Lung (tissue), 17 donors: ENCODE measurements at places on chromosomes 3 and 15. TPM values are rescaled to one million over a fixed set of nuclear protein-coding genes. Genes with fewer than 3 reads are reported as not detected.

Gene CHRNA7
- 0.30 TPM for polyA plus RNA-seq

Gene NDN
- 31.1 TPM for polyA plus RNA-seq

Gene BUB1B
- 1.1 TPM for polyA plus RNA-seq

Gene PRR20G
- polyA plus RNA-seq, result not detected

Gene DUOXA2
- 0.98 TPM for polyA plus RNA-seq

Gene GRIP2
- 0.05 TPM for polyA plus RNA-seq

Gene EIF4A2
- 252 TPM for polyA plus RNA-seq

Gene ABHD2
- polyA plus RNA-seq, result 41.5 TPM

Gene MORC1
- polyA plus RNA-seq, result not detected

Gene NRG4
- polyA plus RNA-seq, result 1.3 TPM

Gene SCAANT1
- not detected for polyA plus RNA-seq

Gene CNTN4
- polyA plus RNA-seq, result 1.5 TPM

Gene LSAMP
- 2.1 TPM for polyA plus RNA-seq

Gene GHSR
- polyA plus RNA-seq, result not detected

Gene MUC20
- 11.0 TPM for polyA plus RNA-seq

Gene PDCD10
- 60.8 TPM for polyA plus RNA-seq

Gene PEX11A
- 5.6 TPM for polyA plus RNA-seq

Gene CAMP
- polyA plus RNA-seq, result 5.5 TPM

Gene FEZF2
- not detected for polyA plus RNA-seq

Gene SMCO1
- not detected for polyA plus RNA-seq

Gene CYP1A2
- 0.05 TPM for polyA plus RNA-seq

Gene GNB4
- 6.3 TPM for polyA plus RNA-seq

Gene FBXL22
- polyA plus RNA-seq, result 0.42 TPM

Gene RBP2
- polyA plus RNA-seq, result 1.3 TPM

Gene ERC2
- polyA plus RNA-seq, result 0.20 TPM

Gene CDHR4
- polyA plus RNA-seq, result 6.3 TPM

Gene KLHL6
- 3.4 TPM for polyA plus RNA-seq

Gene TNNC1
- 250 TPM for polyA plus RNA-seq

Gene SLC7A14
- 0.01 TPM for polyA plus RNA-seq

Gene NR2C2
- polyA plus RNA-seq, result 10.4 TPM

Gene HRG
- not detected for polyA plus RNA-seq

Gene MYZAP
- 14.2 TPM for polyA plus RNA-seq

Gene INSYN1
- polyA plus RNA-seq, result 0.86 TPM

Gene ADAMTS17
- 1.6 TPM for polyA plus RNA-seq

Gene VIPR1
- polyA plus RNA-seq, result 89.8 TPM

Gene POPDC2
- 2.1 TPM for polyA plus RNA-seq

Gene C3orf70
- 0.45 TPM for polyA plus RNA-seq
